NCI-H2029 treated with DMSO at 0.1 percent for 48 hours (cell line): ENCODE measurements at places on chromosomes 3 and 15.

- DNase-seq: no peak
These were observed 3.0 kb upstream of the TFDP2 start for GRCh38 chr3:142152384-142152783.

GRCh38 chr15:43505738-43506137 lies 11.7 kb upstream of the MAP1A start:
- DNase-seq: no peak

GRCh38 chr3:180102604-180103003 lies 65.9 kb upstream of the PEX5L start:
- no peak for DNase-seq

- no peak for DNase-seq
These were observed 259.9 kb downstream of the ZIC1 start for GRCh38 chr3:147669077-147669476.

DNA sequence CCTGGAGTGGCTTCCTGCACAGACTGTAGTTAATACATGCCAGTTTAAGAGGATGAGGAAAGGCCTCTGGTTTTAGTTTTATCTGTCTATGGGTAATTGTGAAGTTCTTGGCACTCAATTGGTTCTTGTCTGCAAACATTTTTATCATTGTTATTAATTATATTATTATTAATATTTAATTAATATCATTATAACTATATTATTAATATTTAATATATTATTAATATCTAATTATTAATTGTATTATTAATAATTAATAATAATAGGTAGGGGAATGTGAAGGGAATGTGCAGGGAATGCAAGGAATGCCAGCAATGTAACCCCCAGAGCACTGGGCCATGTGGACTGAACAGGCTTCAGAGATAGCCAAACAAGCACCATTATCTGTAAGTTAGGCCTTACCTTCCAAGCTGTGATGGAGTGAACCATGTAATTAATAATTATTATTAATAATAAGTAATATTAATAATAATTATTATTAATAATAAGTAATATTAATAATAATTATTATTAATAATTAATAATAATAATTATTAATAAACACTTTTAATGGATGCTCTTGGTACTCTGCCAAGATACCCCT lies 79.8 kb upstream of the NMNAT3 start:
- DNase-seq: no peak

DNA sequence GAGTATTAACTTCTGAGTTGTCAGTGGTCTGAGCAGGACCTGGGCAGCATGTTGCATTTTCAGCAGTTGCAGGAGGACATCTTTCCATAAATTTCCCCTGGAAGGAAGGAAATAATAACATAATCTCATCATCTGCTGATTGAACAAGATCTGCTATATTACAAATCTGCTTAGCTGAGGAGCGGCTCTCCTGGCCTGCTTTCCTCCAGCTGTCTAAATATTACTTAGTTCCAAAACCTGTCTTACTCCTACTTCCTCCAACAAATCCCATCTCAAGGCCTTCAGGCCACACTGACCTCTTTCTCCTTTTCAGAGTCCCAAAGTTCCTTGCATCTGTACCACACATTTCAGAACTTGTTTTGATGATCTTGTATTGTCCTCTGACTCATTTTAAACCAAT lies 364.4 kb upstream of the MCTP2 start:
- DNase-seq: no peak

- DNase-seq: no peak
These were observed 62.7 kb upstream of the NR2C2 start for GRCh38 chr3:14884665-14885064.

- DNase-seq: no peak
These were observed 111.8 kb upstream of the DPH6 start for GRCh38 chr15:35657679-35658311.

DNA sequence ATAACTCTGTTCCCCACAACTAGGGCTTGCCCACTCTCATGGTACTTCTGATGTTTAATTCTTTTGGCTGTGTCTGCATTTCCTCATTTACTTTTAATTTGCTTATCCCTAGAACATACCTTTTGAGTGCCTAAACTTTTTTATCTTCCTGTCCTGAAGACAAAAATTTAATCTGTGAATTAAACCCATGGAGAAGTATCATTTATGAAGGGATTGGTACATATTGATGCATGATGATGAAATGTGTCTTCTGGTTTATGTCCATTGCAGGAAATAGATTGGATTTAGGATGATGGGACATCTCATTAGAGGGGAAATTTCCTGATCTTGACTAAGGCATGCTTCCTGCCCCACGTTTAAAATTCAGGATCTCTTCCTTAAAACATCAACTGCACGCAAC lies 109.5 kb downstream of the PGPEP1L start:
- no peak for DNase-seq

- no peak for DNase-seq
These were observed 29.6 kb downstream of the LMLN start for GRCh38 chr3:197989651-197990050.

DNA sequence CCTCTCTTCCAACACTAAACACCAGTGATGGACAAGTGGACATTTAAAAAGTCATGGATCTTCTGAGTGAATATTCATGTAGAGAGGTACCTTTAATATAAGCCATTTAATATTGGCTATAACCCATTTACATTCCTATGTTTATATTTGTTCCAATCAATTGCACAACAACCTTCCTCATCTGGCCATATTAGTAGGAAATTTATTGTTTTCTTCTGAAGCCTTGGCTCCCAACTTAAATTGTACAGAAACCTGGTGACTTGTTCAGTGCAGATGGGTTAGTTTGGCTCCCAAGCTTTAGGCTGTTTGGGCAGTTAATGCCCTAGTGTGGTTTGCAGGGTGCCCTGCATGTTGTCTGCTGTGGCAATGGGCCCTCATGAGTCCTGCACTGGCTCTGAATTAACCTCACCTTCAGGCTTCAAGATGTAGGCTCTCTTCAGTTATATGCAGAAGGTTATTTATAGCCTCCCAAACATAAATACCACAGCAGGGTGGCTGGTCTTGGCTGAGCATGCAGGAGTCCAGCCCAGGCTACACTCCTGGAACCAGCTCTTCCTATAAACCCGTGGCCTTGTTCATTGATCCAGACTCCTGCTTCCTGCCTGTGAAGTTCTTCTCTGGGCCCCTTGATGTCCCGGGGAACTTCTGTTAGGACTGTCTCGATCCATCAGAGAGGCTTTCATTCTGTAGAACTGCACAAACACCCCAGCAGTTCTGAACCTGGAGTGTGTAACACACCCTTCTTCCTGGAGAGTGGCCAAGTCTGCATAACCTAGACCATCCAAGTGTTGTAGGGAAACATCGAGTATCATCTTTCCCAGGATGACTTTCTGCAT lies 57.0 kb downstream of the DUT start:
- DNase-seq: no peak

DNA sequence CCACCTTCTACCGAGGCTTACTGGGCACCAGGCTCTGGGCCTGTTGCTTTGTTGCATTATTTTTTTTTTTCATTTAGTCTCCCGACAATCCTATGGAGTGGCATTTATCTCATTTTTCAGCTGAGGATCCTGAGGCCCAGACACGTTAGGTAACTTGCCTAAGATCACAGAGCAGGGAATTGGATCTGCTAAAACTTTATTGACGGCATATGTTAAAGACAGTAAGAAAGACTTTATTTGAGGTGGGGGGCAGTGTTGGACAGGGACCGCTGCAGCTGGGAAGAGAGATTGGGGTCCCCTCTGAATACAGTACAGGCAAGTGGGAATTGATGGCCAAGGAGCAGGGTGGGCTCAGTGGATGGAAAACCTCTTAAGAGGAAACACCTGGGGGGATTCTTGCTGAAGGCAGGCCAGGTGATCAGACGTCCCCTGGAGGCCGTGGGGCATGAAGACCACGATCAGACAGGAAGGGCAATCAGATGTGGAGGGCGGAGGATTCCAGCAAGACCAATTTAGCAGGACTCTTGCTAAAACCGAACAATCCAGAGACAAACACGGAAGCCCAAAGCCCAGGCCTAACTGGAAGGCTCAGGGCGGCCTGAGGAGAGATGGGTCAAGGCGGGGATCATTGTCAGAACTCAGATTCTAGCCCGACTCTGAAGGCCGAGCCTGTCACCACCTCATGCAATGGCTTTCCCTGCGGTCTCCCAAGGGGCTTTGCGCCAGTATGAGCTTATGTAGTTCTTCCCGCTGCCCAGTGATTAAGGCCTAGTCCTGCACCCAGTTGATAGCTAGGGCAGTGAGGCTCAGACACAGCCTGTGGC lies 53.7 kb downstream of the RGMA start:
- DNase-seq: no peak

- no peak for DNase-seq
These were observed 9.7 kb upstream of the FBXL22 start for GRCh38 chr15:63587527-63587926.
